ENCODE measurements at places on chromosomes 6 and 20. TPM values are rescaled to one million over a fixed set of nuclear protein-coding genes. Genes with fewer than 3 reads are reported as not detected.

GRCh38 chr20:3068986-3069900 is 2.2 kb upstream of the OXT start:
- no peaks in the 10 kb centered on the region for H3K36me3 ChIP-seq
- no peak overlapping the region for H3K27ac ChIP-seq
- no peak for DNase-seq

GRCh38 chr6:159456349-159456748 is 236.7 kb downstream of the SOD2 start:
- no peaks in the 10 kb centered on the region for H3K27me3 ChIP-seq
- no peaks in the 10 kb centered on the region for H3K36me3 ChIP-seq
- H3K27ac ChIP-seq: no peak overlapping the region
- DNase-seq: no peak

DNA sequence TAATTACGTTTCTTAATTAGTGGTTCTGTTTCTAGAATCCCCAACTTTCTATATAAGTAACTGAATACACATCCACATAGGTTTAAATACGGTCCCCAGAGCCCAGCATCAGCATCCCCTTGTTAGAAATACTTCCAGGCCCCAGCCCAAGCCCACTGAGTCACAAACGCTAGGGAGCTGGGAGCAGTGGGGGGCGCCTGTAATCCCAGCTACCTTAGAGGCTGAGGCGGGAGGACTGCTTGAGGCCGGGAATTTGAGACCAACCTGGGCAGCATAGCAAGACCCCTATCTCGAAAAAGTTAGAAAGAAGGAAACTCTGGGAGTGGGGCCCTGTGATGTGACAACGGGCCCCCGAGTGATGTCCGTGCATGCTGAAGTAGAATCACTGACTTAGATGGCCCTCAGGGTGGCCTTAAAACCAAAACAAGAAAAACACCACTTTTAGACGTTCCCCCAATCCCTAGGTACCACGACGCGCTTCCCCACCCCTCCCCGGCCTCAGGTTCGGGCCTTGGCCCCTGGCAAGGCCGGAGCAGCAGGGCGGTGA is 1.3 kb upstream of the PPP1R3G start:
- no peaks in the 10 kb centered on the region for H3K27me3 ChIP-seq
- peaks cover 3% of the 10 kb centered on the region for H3K4me1 ChIP-seq
- peak overlapping the region; percentile 84 for H3K27ac ChIP-seq
- H3K36me3 ChIP-seq: no peaks in the 10 kb centered on the region
- no peak for DNase-seq

DNA sequence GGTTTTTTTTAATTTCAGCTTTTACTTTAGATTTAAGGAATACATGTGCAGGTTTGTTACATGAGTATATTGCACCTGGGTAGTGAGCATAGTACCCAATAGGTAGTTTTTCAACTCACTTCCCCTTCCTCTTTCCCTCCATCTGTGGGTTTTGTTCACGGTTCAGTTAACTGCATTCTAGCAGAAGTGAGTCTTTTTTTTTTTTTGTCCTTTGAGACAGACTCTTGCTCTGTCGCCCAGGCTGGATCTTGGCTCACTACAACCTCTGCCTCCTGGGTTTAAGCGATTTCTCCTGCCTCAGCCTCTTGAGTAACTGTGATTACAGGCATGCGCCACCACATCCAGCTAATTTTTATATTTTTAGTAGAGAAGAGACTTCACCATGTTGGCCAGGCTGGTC is 8.7 kb downstream of the UBR2 start:
- H3K27me3 ChIP-seq: no peaks in the 10 kb centered on the region
- DNase-seq: no peak
- no peak overlapping the region for H3K4me3 ChIP-seq
- H3K4me1 ChIP-seq: peaks cover 1% of the 10 kb centered on the region

DNA sequence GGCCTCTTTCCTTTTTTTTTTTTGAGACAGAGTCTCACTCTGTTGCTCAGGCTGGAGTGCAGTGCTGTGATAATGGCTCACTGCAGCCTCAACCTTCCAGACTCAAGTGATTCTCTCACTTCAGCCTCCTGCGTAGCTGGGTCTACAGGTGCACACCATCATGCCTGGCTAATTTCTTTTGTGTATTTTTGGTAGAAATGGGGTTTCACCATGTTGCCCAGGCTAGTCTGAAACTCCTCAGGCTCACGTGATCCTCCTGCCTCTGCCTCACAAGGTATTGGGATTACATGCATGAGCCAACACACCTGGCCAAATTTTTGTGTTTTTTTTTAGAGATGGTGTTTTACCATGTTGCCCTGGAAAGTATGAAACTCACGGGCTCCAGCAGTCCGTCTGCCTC is 29.3 kb downstream of the SRC start:
- H3K36me3 ChIP-seq: no peaks in the 10 kb centered on the region
- no peak for DNase-seq
- peaks cover 5% of the 10 kb centered on the region for H3K4me1 ChIP-seq
- H3K4me3 ChIP-seq: no peak overlapping the region
- H3K27me3 ChIP-seq: no peaks in the 10 kb centered on the region
- no peak overlapping the region for H3K27ac ChIP-seq

DNA sequence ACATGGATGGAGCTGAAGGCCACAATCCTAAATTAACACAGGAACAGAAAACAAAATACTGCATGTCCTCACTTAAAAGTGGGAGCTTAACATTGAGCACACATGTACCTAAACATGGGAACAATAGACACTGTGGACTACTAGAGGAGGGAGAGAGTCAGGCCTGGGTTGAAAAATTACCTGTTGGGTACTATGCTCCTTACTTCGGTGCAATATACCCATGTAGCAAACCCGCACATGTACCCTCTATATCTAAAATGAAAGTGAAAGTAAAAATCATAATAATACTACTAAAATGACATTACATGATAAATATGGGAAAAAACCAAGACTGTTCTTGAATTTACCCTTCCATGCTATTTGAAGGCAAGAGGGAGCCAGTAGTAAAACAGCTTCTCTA is 1273.8 kb upstream of the ADGRB3 start:
- H3K4me3 ChIP-seq: no peak overlapping the region
- DNase-seq: no peak
- H3K4me1 ChIP-seq: no peaks in the 10 kb centered on the region
- H3K27ac ChIP-seq: no peak overlapping the region
- H3K36me3 ChIP-seq: no peaks in the 10 kb centered on the region

Gene MLIP
- 0.05 TPM for polyA plus RNA-seq

Gene MYCT1
- polyA plus RNA-seq: 17.9 TPM

Gene FERMT1
- polyA plus RNA-seq: 4.7 TPM

Gene PSORS1C1
- 3.8 TPM for polyA plus RNA-seq

Gene SEC63
- 88.2 TPM for polyA plus RNA-seq
